ENCODE measurements at places on chromosomes 1 and 21. TPM values are rescaled to one million over a fixed set of nuclear protein-coding genes. Genes with fewer than 3 reads are reported as not detected.

Gene C21orf58
- total RNA-seq, result 4.6 TPM

Gene C8A
- not detected for total RNA-seq

Gene GPR37L1
- not detected for total RNA-seq

Gene ANGPTL3
- not detected for total RNA-seq

Gene TMEM35B
- 35.3 TPM for total RNA-seq

Gene GNAT2
- total RNA-seq, result 0.33 TPM

Gene CYP4A22
- total RNA-seq, result not detected

Gene LRRC47
- 26.8 TPM for total RNA-seq

Gene SLC1A7
- total RNA-seq, result 0.52 TPM

Gene SHISA4
- total RNA-seq, result 27.0 TPM

Gene ATP6V1G3
- total RNA-seq, result not detected

Gene TYW3
- 18.1 TPM for total RNA-seq

Gene SELL
- total RNA-seq, result 0.39 TPM

Gene AGT
- total RNA-seq, result 2.7 TPM

Gene F3
- 114 TPM for total RNA-seq

Gene RNF186
- not detected for total RNA-seq

Gene LEMD1
- total RNA-seq, result not detected

Gene PROK1
- not detected for total RNA-seq

All from smooth muscle cell of the pulmonary artery (primary cell).